ENCODE measurements at places on chromosomes 3 and 15. TPM values are rescaled to one million over a fixed set of nuclear protein-coding genes. Genes with fewer than 3 reads are reported as not detected.

DNA sequence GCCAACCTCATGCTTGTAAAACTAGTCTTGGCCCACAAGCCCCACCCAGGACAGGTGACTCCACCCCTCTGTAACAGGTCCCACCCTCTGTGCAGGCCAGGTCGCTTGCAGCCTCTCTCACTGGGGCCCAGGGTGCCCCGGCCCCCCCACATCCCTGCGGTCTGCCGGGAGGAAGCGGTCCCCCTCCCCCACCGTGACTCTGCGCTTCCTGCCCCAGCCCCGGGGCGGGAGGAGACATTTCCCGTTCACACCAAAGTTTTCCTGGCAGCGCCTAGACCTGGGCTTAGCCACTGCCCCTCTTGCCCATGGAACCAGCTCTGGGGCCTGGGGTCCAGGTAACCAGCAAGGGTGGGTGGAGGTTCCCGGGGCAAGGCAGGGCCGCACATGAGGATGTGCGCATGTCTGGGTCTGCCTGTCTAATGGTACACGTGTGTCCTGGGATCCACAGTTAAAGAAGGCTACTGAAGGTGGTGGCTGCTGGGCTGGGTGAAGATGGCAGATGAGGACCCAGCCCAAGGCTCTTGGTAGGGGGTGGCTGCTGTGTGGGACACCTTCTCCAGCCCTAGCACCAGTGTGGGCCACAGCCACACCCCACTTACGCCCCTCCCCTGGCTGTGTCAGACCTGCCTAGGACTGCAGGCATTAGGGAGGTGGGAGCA lies 8.4 kb downstream of the NBEAL2 start:
- H3K27me3 ChIP-seq, result no peaks in the 10 kb centered on the region
- H3K36me3 ChIP-seq, result no peaks in the 10 kb centered on the region
- peaks cover 4% of the 10 kb centered on the region for H3K4me1 ChIP-seq

DNA sequence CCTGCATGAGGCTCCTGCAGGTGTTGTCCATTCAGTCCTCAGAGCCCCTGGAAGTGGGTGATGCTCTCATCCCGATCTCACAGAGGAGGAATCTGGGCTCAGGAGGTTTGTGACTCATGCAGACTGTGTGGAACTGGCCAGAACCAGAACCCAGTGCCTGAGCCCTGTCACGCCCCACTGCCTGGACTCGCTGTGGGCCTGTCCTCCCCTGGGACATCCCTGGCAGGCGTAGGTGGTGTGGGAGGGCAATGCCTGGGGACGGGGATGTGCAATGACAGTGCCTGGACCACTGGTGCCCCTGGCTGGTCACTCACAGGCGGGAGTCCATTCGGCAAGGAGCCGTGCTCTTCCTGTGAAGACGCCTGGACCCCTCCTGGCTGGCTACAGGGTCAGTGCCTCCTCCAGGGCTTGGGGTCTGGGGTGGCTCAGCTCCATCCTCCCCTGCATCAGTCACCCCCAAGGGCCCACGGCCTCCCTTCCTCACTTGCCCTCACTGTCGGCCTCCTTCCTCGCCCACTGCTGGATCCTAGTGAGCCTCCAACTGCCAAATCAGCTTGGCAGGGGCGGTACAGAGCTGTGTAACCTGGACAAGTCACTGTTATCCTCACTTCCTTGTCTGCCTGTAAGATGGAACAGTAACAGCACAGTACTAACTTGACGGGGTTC lies 14.9 kb downstream of the PSTPIP1 start:
- DNase-seq, result no peak
- no peaks in the 10 kb centered on the region for H3K4me1 ChIP-seq
- no peak overlapping the region for H3K4me3 ChIP-seq
- no peaks in the 10 kb centered on the region for H3K36me3 ChIP-seq
- H3K27ac ChIP-seq, result no peak overlapping the region
- no peaks in the 10 kb centered on the region for H3K27me3 ChIP-seq

GRCh38 chr3:57078344-57078634 lies 17.8 kb downstream of the SPATA12 start:
- peak overlapping the region; percentile 71 for H3K4me3 ChIP-seq
- H3K27me3 ChIP-seq, result no peaks in the 10 kb centered on the region
- H3K4me1 ChIP-seq, result peaks cover 9% of the 10 kb centered on the region
- H3K36me3 ChIP-seq, result no peaks in the 10 kb centered on the region
- peak; percentile 81 for DNase-seq
- peak overlapping the region; percentile 68 for H3K27ac ChIP-seq

DNA sequence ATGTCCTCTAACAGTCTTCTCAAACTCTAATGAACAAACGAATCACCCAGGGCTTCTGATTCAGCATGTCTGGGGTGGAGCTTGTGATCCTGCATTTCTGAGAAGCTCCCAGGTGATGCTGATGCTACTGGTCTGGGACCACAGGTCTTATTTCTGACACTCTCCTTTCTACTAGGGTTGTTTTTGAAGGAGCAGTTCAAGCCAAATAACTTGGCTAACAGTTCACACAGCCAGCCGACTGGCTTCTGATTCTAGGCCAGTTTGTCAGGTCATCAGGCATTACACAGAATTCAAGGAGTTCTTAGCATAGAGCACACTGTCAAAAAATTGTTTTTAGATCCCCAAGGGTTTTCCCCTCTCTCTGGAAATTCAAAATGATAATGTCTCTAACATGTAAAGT lies 100.7 kb downstream of the TIGIT start:
- H3K4me3 ChIP-seq, result no peak overlapping the region
- no peaks in the 10 kb centered on the region for H3K36me3 ChIP-seq
- H3K27me3 ChIP-seq, result no peaks in the 10 kb centered on the region
- DNase-seq, result no peak
- H3K27ac ChIP-seq, result no peak overlapping the region

- H3K4me1 ChIP-seq, result no peaks in the 10 kb centered on the region
- H3K27me3 ChIP-seq, result no peaks in the 10 kb centered on the region
- no peak overlapping the region for H3K4me3 ChIP-seq
Measured at GRCh38 chr3:169400205-169400604, 263.3 kb downstream of the MECOM start.

DNA sequence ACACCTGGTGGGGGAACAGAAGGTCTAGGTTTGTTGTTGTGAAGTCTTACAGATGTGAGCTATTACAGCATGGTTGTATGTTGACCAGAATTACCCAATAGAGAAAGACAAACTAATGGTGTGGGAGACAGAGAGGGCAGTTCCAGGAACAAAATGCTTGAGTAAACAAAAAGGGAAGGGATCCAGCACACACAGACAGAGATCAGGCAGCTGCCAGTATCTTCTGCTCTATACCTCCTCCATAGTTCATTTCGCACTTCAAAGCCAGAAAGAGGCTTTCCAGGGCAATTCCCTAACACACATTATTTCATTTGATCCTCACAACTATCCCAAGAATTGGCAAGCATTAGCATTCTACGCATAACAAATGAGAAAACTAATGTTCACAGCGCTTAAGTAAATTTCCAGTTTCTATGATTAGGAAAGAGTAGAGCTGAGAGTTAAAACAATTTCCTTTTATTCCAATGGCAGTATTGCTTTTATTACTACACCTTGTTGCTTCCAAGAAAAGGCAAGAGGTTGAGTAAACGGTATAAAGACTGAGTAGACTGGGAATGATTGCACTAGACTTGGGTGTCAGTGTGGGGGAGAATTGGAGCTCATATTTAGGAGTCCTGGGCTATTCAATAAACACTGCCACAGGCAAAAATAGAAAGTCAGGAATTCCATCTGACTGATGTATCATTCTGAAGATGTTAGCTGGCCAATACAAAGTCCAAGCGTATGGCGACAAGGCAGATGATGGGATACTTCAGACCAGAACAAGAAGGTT lies 39.7 kb upstream of the ZNF280D start:
- no peaks in the 10 kb centered on the region for H3K27me3 ChIP-seq
- no peaks in the 10 kb centered on the region for H3K36me3 ChIP-seq
- H3K27ac ChIP-seq, result no peak overlapping the region

GRCh38 chr3:168034152-168034928 lies 61.4 kb downstream of the GOLIM4 start:
- H3K27ac ChIP-seq, result peak overlapping the region; percentile 29
- no peaks in the 10 kb centered on the region for H3K4me1 ChIP-seq
- peak; percentile 67 for DNase-seq
- H3K4me3 ChIP-seq, result no peak overlapping the region
- H3K27me3 ChIP-seq, result no peaks in the 10 kb centered on the region

DNA sequence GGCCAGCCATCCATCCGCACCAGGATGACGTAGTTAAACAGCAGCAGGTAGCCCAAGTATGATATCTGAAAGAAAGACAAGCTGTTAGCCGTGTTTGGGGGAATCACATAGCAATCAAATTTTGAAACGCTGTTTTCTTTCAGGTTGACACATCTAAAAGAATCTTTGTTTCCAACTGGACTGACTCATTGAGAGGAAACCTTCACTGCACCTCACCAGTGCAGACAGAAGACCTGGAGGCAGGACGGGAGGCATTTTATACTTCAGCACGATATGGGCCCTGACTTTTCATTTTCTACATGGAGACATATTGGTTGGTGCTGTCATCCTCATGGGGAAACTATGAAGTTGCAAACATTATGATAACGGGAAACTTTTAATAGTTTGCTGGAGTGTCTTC lies 44.2 kb upstream of the MTMR10 start:
- H3K4me1 ChIP-seq, result no peaks in the 10 kb centered on the region
- no peaks in the 10 kb centered on the region for H3K36me3 ChIP-seq

GRCh38 chr15:77349666-77350065 lies 70.2 kb downstream of the PEAK1 start:
- no peak overlapping the region for H3K4me3 ChIP-seq
- no peaks in the 10 kb centered on the region for H3K36me3 ChIP-seq
- no peak overlapping the region for H3K27ac ChIP-seq
- no peaks in the 10 kb centered on the region for H3K4me1 ChIP-seq

DNA sequence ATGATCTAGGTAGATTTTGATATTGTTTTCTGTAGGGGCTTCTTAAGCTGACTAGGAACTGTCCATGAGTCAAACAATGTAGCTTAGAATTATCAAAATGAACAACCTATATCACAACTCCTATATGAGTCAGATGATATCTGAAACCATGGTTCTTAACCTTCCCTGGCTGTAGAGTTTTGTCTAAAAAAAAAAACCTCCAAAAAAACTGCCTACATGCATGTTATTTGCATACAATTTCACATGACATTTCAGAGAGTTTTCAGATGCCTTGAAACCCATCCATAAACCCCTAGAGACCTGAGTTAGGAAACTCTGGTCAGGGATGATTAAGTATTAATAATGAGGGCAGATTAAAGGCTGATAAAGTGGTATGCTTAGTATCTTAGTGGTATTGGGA lies 157.0 kb downstream of the CHST2 start:
- no peaks in the 10 kb centered on the region for H3K27me3 ChIP-seq
- H3K4me3 ChIP-seq, result no peak overlapping the region

DNA sequence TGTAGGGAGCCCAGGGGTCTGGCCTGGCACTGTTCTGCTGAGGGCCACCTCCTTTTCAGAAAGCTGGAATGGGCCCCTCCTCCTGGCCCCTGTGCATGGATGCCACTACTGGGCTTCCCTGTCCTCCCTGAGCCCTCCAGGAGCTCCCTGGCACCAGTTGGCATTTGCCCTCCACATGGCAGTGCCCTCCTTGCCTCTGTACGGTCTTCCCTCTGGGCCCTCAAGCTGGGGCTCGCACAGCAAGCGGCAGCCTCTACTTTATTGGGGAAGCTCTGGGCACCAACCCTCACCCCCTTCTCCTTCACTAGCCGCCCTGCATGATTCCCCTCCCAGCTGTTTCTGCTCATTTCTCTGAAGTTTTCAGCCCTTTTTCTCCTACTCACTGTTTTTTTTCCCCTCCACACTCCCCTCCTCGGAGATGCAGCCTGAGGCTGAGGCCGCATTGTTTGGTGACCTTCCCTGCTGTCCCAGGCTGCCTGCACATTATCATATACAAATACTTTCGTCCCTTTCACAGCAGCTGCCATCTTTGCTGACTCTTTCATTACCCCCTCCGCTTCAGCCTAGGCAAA lies 127.3 kb downstream of the EEFSEC start:
- H3K36me3 ChIP-seq, result no peaks in the 10 kb centered on the region
- no peak overlapping the region for H3K27ac ChIP-seq
- no peak for DNase-seq
- H3K4me1 ChIP-seq, result peaks cover 19% of the 10 kb centered on the region
- H3K4me3 ChIP-seq, result no peak overlapping the region
- no peaks in the 10 kb centered on the region for H3K27me3 ChIP-seq

GRCh38 chr3:108178676-108179075 lies 43.5 kb downstream of the IFT57 start:
- no peaks in the 10 kb centered on the region for H3K27me3 ChIP-seq
- no peak for DNase-seq
- no peak overlapping the region for H3K27ac ChIP-seq
- no peaks in the 10 kb centered on the region for H3K36me3 ChIP-seq
- H3K4me3 ChIP-seq, result no peak overlapping the region
- no peaks in the 10 kb centered on the region for H3K4me1 ChIP-seq

DNA sequence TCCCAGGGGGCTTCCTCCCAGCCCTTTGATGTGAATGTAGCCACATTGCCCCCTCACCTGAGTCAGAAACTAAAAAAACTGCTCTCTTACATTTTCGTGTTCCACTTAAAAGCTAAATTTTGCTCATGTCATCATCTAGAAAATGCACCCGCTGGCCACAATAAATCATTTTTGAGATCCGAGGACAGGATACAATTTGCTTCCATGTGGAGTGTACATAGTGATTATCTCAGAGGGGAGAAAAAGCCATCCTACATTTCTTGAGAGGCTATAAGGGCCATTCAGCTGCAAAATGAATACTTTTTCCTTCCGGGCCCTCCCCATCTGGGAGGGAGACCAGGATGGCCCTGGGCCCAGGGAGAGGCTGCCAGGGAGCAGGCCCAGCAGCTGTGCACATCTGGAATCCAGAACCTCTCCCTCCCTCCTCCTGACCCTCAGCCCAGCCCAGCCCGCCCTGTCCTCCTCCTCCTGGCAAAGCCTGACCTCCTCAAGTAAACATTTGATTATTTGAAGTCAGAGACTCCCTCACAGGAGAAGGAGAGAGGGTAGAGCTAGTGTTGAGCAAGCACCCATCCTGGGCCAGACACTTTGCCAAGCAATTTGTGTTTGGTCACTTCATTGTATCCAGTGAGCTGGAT lies 59.1 kb downstream of the CORO2B start:
- DNase-seq, result peak; percentile 3
- no peak overlapping the region for H3K4me3 ChIP-seq
- H3K36me3 ChIP-seq, result no peaks in the 10 kb centered on the region
- H3K4me1 ChIP-seq, result peaks cover 9% of the 10 kb centered on the region
- H3K27me3 ChIP-seq, result no peaks in the 10 kb centered on the region

GRCh38 chr15:35547775-35548364 lies 1.9 kb upstream of the DPH6 start:
- peaks cover 9% of the 10 kb centered on the region for H3K4me1 ChIP-seq
- no peak overlapping the region for H3K4me3 ChIP-seq
- H3K36me3 ChIP-seq, result no peaks in the 10 kb centered on the region

GRCh38 chr3:83039422-83039821 lies 1278.0 kb upstream of the GBE1 start:
- H3K27me3 ChIP-seq, result no peaks in the 10 kb centered on the region
- DNase-seq, result no peak
- H3K27ac ChIP-seq, result no peak overlapping the region
- H3K4me3 ChIP-seq, result no peak overlapping the region
- H3K36me3 ChIP-seq, result no peaks in the 10 kb centered on the region

GRCh38 chr3:152843955-152844354 lies 9.0 kb downstream of the P2RY1 start:
- H3K36me3 ChIP-seq, result no peaks in the 10 kb centered on the region
- H3K27ac ChIP-seq, result no peak overlapping the region
- no peak overlapping the region for H3K4me3 ChIP-seq

Gene COL6A6
- polyA plus RNA-seq, result 0.16 TPM

Gene CACNA2D2
- 0.59 TPM for polyA plus RNA-seq

Gene MYO5C
- polyA plus RNA-seq, result 0.81 TPM

Gene RASGRP1
- polyA plus RNA-seq, result 0.13 TPM

Gene TNFSF10
- 21.3 TPM for polyA plus RNA-seq

Gene USP4
- polyA plus RNA-seq, result 53.4 TPM

Gene CLK3
- polyA plus RNA-seq, result 71.2 TPM

Gene LRRC34
- 1.2 TPM for polyA plus RNA-seq

Gene C3orf80
- not detected for polyA plus RNA-seq

Gene KCNH8
- 3.8 TPM for polyA plus RNA-seq

Gene TKT
- 150 TPM for polyA plus RNA-seq

Gene RARRES1
- polyA plus RNA-seq, result 8.2 TPM
